ENCODE measurements at places on chromosomes 16 and 17. TPM values are rescaled to one million over a fixed set of nuclear protein-coding genes. Genes with fewer than 3 reads are reported as not detected.

GRCh38 chr16:30472328-30472942 lies at the start of gene ITGAL:
Gene ITGAL, plus strand, starts transcription at chr16:30472742. Its CDS starts 96 bp downstream, at chr16:30472838.
- peak; percentile 84 for DNase-seq

GRCh38 chr17:67672592-67673335 lies 45.0 kb upstream of the NOL11 start:
- no peak for DNase-seq

DNA sequence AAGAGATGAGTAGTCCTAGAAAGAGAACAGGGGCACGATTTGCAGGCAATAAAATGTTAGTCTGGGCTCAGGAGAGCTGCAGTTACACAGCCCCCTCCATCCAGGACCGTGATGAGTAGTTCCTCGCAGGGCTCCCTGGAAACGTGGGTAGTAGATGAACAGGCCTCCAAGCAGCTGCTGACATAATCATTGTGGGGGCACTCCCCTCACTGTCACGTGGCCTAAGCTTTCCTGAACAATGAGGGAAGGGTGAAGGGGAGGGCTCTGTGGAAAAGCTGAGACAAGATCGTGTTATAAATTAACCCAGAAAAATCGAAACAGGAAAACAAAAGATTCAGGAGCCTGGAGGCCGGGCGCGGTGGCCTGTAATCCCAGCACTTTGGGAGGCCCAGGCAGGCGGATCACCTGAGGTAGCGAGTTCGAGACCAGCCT lies 1.3 kb upstream of the PER1 start:
- no peak for DNase-seq

- no peak for DNase-seq
Observed at GRCh38 chr17:42120161-42120769, 902 bp downstream of the KAT2A start.

DNA sequence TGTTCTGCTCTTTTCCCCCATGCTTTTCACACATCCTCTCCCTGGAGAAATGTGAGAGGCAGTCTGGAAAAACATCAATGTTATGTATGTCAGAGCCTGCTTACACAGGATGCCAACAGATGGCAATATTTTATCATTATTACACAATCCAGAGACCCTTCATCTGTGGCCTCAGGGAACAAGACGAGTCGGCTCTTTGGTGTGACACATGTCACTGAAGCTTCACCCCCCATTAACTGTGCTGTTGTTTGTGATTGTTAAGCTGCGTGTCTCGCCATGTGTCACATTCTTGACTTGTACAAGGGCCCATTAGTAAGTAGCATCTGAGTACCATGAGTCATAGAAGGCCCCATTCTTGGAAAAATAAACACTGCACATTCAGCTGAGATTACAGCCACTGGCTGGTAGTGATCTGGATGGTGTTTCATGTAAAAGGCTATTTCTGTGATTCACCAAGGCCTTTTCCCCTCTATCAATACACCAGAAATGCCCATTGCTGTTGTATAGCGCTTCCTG lies 682.1 kb upstream of the SOX9 start:
- DNase-seq: no peak

DNA sequence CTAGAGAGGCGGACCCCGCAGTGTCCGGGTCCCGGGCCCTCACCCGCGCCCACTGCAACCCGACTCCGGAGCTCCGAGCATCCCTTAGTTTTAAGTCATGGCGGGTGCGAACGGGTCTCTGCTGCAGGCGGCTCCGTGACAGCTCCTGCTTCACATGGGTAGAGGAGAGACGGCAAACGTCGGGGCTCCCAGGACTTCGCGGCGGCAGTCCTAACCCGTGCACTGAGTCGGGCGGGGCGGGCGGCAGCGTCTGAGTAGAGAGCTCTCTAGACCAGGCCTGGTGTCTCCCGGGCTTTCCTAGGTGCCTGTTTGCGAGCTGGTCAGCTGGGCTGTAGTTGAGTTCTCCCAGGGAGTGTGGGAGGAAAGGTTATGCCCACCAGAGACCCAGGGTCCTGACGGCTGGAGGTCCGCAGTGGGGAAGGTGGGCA lies 345 bp downstream of the TSC2 start:
- DNase-seq: no peak

DNA sequence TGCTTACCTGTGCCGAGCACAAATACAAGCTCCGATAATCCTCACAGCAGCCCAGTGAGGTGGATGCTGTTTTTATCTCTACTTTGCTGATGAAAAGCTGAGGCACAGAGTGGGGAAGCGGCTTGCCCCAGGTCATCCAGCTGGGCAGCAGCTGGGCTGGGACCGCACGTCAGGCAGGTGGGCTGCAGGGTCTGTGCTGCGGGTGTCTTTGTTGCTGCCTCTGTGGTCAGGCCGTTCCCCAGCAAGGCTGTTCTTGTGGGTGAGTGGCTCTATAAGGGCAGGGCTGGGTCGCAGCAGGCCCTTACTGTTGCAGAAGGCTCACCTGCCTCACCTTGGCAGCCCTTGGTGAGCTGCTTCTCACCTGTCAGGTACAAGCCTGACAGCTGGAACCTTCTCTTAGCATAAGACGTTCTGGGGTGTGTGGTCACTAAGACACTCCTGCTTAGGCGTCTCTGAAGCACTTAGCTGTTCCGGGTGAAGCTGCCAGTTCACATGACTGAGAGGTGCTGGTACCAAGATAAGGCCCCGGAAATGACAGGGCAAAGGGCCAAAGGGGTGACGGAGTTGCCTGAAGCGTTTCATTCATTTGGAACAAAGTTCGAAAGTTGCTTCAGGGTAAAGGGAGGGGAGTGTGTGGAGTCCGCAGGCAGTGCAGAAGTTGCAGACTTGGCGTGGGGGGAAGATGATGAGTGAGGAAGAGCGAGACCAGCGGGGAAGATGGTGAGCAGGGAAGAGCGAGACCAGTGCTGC lies 17.4 kb downstream of the IRF8 start:
- no peak for DNase-seq

DNA sequence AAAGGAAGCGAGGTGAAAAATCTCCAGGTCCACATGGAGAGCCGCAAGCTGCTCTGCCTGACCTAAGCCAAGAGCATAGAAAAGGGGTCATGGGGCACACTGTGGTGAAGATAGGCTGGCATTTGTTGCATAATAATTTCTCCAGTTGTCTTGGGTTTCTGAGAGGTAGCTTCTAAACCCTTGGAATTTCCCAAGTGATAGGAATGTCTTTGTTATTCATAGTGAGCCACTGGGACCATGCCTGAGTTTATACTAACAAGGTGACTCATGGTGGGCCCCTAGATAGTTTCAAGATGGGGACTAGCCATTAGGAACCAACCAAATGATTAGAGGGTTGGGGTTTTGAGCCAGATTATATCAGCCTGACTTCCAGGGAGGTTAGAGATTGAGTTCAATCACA lies 25.6 kb downstream of the SOST start:
- no peak for DNase-seq

DNA sequence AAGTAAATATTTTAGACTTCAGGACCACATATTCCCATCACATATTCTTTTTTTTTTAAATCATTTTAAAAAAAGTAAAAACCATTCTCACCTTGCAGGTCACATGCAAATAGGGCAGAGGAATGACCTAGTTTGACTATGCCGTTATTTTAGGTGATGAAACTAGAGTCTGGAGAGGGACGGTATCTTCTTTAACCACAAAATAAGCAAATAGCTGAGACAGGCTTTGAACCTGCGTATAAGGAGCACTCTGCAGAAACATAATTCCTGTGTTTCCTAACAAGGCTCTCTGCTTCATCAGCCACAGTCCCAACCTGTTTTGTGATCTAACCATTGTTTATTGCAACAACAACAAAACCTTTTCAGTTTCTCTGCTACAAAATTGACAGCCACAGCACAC lies 121.5 kb downstream of the PCTP start:
- no peak for DNase-seq

DNA sequence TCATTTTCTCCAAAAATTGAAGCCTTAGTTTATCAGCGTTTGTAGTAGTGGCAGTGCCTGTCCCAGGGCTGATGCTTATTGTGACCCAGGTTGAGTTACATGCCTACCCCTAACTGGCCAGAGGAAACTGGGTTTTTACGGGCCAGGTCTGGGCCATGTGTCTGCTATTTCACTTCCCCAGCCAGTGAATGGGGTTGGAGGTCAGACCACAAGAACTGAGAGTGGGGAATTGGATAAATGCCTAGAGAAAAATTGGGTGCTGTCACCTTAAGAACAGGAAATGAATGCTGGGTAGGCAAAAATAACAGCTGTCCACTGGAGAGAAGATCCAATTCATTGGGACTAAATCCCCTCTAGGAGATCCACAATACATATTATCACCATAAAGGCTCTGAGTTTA lies 5.2 kb downstream of the ADPRM start:
- DNase-seq: no peak

- no peak for DNase-seq
Observed at GRCh38 chr16:89047331-89048089, 46.1 kb upstream of the ACSF3 start.

- DNase-seq: no peak
Observed at GRCh38 chr17:82134101-82134500, 36.1 kb upstream of the FASN start.

GRCh38 chr17:61756561-61756960 lies 106.8 kb downstream of the BRIP1 start:
- no peak for DNase-seq

GRCh38 chr17:77444628-77444983 lies 303.8 kb downstream of the SEC14L1 start:
- no peak for DNase-seq

DNA sequence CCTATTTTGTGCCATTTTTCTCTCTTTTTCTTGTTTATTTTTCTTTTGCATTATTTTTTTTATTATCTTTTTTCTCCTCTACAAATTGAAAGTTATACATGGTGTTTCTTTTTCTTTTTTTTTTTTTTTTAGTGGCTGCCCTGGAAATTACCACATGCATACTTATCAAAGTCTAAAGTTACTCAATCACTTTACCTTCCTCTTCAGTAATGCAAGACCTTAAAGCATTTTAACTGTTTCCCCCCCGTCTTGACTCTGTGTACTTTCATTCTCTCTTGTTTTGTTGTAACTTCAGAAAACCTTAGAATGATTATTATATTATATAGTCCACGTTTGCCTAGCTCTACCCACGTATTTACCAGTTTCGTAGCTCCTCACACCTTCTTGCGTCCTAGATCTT lies 33.3 kb upstream of the SMPD3 start:
- no peak for DNase-seq

- DNase-seq: no peak
Observed at GRCh38 chr17:27824176-27824715, 23.9 kb upstream of the NOS2 start.

GRCh38 chr16:19698480-19699465 lies 19.3 kb downstream of the KNOP1 start:
- no peak for DNase-seq

DNA sequence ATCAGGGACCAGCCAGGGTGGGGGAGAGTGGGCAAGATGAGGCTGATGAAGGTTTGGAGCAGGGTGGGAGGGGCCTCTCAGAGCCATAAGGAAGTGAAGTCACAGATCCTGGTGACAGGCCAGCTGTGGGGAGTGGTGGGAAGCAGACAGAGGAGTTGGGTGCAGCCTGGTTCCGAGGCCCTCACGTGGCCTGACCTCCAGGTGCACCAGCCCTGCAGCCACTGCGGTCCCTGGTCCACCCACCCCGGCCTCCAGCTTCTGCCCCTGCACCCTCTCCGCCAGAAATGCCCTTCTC lies 3.9 kb upstream of the ZFPM1 start:
- DNase-seq: no peak

- DNase-seq: no peak
Observed at GRCh38 chr16:10663146-10663545, 31.6 kb downstream of the TEKT5 start.

DNA sequence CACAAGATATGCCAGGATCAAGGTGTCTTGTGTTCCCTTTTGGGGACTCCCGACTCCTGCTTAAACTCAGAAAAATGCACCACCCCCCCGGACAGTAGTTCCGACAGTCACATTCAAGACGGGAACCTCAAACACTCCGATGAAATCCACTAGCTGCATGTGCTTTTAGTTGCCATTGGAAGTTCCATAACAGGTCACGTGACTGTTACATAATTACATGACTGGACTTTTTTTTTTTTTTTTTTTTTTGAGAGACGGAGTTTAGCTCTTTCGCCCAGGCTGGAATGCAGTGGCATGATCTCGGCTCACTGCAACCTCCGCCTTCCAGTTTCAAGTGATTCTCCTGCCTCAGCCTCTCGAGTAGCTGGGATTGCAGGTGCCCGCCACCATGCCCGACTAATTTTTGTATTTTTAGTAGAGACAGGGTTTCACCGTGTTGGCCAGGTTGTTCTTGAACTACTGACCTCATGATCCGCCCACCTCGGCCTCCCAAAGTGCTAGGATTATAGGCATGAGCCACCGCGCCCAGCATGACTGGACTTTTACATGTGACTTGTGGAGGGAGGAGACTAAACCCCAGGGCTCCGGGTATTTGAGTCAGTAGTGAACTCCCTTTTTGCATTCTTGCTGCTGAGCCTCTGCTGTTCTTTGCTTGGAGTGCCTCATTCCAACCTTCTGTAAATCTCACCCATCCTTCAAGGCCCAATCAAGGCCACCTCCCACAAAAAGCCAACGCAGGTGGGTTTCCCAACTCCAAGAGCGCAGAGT lies 1.6 kb downstream of the SIRT7 start:
- DNase-seq: no peak

DNA sequence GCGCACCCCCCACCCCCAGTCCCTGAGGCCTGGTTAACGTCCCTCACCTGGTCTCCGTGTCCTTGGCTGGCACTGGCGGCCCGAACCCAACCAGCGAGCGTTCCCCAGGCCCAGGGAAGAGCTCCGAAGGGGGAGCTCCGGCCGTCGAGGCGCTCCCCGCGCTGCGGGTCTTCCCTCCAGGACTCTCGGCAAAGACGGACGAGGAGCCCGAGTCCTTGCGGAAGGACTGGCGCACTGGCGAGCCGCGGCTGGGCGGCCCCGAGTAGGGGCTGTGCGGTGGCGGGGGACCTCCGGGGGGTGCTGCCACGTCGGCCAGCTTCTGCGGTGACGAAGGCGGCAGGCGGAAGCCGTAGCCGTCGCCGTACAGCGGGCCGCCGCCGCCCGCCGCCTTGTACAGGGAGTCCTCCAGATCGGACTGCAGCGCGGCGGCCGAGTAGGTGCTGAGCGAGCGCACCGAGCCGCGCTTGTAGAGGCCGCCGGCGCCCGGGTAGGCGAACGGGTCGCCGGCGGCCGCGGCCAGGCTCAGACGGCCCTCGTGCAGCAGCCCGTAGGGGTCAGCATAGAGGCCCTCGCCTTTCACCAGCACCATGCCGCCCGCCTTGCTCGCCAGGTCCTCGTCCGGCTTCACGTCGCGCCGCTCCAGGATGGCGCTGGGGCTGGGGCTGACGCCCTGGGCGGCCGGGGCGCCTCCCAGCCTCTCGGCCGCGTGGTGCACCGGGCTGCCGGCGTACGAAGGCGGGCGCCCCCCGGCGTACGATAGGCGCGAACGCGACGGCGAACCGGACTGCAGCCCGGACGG lies 44.1 kb downstream of the SRCIN1 start:
- DNase-seq: no peak

The OR4D1 gene
- 0.29 TPM for total RNA-seq

The HBQ1 gene
- not detected for total RNA-seq

The ALOX15 gene
- not detected for total RNA-seq

The TMIGD1 gene
- total RNA-seq: not detected

The ACAP1 gene
- total RNA-seq: 216 TPM

The LRRC46 gene
- 0.83 TPM for total RNA-seq

The MYH8 gene
- total RNA-seq: not detected

The IRX5 gene
- total RNA-seq: not detected

The KRT20 gene
- total RNA-seq: not detected

The CSH1 gene
- total RNA-seq: not detected

All from CD8-positive, alpha-beta memory T cell (primary cell).